ENCODE measurements at places on chromosomes 4 and X. TPM values are rescaled to one million over a fixed set of nuclear protein-coding genes. Genes with fewer than 3 reads are reported as not detected.

NLRP2B gene
- polyA plus RNA-seq = not detected

NCAPG gene
- polyA plus RNA-seq = 12.5 TPM

ZDHHC15 gene
- 1.3 TPM for polyA plus RNA-seq

STPG2 gene
- polyA plus RNA-seq = 2.6 TPM

- DNase-seq = no peak
- peaks cover 10% of the 10 kb centered on the region for H3K4me1 ChIP-seq
- no peaks in the 10 kb centered on the region for H3K36me3 ChIP-seq
- H3K27ac ChIP-seq = no peak overlapping the region
Observed at GRCh38 chr4:10688022-10688421, 3.5 kb upstream of the CLNK start.

- H3K36me3 ChIP-seq = no peaks in the 10 kb centered on the region
- no peak overlapping the region for H3K27ac ChIP-seq
- no peak overlapping the region for H3K4me3 ChIP-seq
Observed at GRCh38 chr4:183478926-183479325, 25.9 kb upstream of the ING2 start.

DNA sequence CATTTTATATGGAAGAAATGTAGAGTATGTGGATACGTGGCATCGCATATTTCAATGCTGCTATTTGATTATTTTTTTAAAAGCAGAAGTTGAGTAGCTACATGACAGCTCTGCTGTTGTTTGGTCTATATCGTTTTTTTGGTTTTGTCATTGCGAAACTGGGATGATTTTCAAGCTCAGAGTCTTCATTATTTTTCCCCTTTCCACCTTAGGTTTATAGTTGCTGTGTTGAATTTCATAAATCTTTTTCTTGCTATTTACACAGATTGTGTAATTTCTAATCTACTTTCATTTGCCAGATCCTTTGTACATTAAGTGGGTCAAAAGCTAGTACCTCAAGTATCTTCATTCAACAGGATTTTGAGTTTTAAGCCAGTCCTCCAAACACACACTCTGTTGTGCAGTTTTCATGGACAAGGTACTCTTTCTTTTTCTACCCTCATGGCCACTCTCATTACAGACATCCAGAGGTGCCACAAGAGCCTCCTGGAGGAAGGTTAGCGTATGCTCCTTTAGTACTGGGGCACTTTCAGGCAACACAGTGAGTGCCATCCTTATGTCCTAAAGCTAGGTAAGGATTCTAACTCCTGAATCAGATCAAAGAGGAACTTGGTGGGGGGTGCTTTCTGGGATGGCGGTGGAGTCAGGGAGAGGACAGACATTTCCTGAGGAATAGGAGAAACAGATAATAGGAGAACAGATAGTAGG lies 123.2 kb downstream of the FHIP1A start:
- H3K27me3 ChIP-seq = no peaks in the 10 kb centered on the region
- no peak for DNase-seq
- H3K4me3 ChIP-seq = no peak overlapping the region
- H3K36me3 ChIP-seq = no peaks in the 10 kb centered on the region

- no peak overlapping the region for H3K4me3 ChIP-seq
- H3K27ac ChIP-seq = no peak overlapping the region
- no peaks in the 10 kb centered on the region for H3K4me1 ChIP-seq
- H3K27me3 ChIP-seq = no peaks in the 10 kb centered on the region
- no peak for DNase-seq
Observed at GRCh38 chr4:99165978-99166377, 21.9 kb upstream of the ADH4 start.

GRCh38 chrX:19743386-19743785 lies 144.0 kb downstream of the SH3KBP1 start:
- H3K4me1 ChIP-seq = no peaks in the 10 kb centered on the region
- H3K27ac ChIP-seq = no peak overlapping the region
- no peaks in the 10 kb centered on the region for H3K36me3 ChIP-seq
- H3K4me3 ChIP-seq = no peak overlapping the region

DNA sequence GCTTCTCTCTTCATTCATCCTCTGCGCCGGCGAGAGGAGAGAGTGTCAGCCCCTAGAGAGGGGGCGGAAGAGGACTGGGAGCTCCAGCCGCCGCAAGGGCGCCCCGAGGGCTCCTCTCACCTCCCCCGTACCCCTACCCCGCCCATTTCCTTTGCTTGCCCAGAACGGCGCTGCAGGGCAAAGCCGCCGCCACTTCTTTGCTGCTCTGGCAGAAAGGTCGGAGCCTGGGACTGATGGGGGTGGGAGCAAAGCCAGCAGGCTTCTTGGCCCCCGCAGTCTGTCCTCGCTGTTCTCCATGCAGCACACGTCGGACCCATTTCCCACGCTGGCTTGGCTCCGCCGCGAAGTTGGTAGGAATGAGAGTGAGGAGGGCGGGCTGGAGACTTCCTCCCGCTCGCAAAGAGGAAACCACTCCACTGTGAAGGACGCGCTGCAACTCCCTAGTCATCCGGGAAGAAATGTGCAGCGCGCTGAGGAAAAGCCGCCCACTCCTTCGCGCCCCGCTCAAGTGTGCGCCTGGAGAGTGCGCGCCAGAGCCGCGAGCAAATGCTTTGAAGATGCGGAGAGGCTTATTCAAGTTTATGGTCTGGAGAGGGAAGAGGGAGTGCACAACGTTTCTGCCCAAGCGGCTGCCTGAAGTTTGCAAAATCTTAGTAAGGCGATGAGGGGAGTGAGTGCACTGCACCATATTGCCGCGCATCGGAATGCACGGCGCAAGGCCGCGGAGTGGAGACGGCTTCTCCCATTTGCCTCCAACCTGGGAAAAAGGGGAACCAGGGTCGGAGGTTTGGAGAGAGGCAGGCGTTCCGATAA lies 2.8 kb upstream of the PCDH7 start:
- peak overlapping the region; percentile 38 for H3K4me3 ChIP-seq
- no peaks in the 10 kb centered on the region for H3K36me3 ChIP-seq
- peaks cover 23% of the 10 kb centered on the region for H3K4me1 ChIP-seq
- peak; percentile 26 for DNase-seq
- no peak overlapping the region for H3K27ac ChIP-seq

All from testis (tissue), 5 donors.